A549 treated with dexamethasone at 1 μM for 4 hours (cell line): ENCODE measurements at places on chromosomes 4 and X. TPM values are rescaled to one million over a fixed set of nuclear protein-coding genes. Genes with fewer than 3 reads are reported as not detected.

PNMA6F gene
- not detected in 5 replicates for total RNA-seq

MAGEA11 gene
- not detected in 5 replicates for total RNA-seq

F8A2 gene
- total RNA-seq = not detected in 5 replicates

RAP1GDS1 gene
- total RNA-seq = 20.1 to 25.4 TPM (median 22.4 TPM) in 5 replicates

ODAPH gene
- 0.14 TPM in 1 of 5 replicates, not detected in the others for total RNA-seq

FRMPD3 gene
- total RNA-seq = 0.09 to 0.16 TPM (median 0.12 TPM) in 5 replicates
